ENCODE measurements at places on chromosomes 5 and 9. TPM values are rescaled to one million over a fixed set of nuclear protein-coding genes. Genes with fewer than 3 reads are reported as not detected.

Gene THBS4
- total RNA-seq: 0.47 TPM

Gene ADAMTSL1
- not detected for total RNA-seq

Gene PLGRKT
- 15.6 TPM for total RNA-seq

Gene FGF10
- not detected for total RNA-seq
